Posterior vena cava (tissue), 2 donors: ENCODE measurements at places on chromosomes 11 and 22. TPM values are rescaled to one million over a fixed set of nuclear protein-coding genes. Genes with fewer than 3 reads are reported as not detected.

DNA sequence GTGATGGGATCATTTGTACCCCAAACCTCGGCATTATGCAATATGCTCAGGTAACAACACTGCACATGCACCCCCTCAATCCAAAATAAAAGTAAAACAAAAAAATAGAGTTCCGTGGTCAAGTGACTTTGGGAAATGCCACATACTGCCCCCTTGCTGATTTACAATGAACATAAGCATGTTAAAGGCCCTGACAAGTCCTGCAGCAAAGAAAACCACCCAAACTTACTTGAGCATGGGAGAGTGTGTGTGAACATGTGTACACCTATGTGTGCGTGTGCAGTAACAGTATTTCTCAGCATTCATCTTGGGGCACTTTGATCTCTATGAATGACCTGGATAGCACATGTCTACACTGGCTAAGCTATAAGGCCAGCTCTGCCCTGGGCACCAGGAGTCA is 15.8 kb upstream of the IGSF22 start:
- no peak for DNase-seq

DBX1 gene
- not detected for total RNA-seq

DNA sequence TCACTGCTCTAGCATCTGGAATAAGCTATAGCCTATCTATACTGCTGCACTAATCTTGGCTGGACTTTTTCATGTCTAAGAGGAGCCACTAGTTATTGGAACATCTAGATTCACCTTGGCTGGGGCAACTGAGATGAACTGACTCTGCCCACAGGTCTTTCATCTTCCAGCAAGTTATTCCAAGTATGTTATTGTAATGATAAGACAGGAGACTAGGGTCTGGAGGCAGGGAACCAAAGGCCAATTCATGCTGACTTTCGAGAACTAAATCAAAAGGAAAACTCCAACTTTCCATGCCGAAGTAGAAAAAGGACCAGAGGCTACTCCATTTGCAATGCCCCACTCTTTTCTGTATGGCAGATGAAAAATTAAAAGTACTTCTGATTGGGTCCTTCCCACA is 1243.0 kb upstream of the RAG2 start:
- DNase-seq = no peak

MS4A4E gene
- total RNA-seq = 7.6 TPM

APOL4 gene
- total RNA-seq = 7.5 TPM

DNA sequence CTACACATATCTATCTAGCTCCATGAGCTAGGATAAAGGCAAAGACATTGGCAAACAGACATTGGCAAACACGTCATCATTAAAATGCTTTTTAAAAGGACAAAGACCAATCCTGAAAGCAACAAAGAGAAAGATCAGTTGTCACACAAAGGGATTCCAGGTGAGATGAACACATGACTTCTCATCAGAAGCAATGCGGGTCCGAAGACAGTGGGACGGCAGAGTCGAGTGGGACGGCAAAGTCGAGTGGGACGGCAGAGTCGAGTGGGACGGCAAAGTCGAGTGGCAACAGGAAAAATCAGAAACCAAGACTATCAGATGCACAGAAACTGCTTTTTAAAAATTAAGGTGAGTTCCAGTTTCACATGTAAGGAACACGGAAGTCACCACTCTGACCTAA is 609.5 kb downstream of the BRD1 start:
- DNase-seq = peak; percentile 30

DNA sequence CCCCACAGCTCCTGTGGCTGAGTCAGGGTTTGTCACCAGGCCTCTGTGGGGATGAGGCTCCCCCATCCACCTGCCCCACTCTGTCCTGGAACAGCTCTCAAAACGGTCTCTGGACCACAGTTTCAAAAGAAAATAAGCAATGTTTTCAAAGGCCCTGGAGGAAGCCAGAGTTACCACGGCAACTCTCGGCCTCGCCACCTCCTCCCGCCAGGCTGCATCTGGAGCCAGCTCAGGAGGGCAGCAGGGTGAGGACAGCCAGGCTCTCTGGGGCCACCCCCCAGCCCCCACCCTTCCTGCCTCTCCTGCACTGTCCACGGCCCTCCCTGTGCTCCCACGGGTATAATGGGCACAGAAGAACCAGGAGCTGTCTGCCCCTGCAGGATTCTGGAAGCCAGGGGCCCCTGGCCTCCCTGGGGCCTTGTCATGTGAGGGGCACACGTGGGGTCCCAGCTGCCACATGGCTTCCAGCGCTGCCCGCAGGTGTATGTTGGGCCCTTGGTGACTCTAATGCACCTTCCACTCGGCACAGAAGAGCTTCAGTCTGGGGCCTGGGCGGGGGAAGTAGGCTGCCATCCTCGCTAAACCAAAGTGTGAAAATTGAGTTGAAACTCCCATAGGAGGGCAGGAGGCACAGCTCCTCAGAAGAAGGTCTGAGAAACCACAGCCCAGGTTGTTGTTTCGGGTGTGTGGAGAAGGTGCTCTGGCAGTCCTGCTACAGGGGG is 10.3 kb downstream of the CD81 start:
- DNase-seq = no peak

DNA sequence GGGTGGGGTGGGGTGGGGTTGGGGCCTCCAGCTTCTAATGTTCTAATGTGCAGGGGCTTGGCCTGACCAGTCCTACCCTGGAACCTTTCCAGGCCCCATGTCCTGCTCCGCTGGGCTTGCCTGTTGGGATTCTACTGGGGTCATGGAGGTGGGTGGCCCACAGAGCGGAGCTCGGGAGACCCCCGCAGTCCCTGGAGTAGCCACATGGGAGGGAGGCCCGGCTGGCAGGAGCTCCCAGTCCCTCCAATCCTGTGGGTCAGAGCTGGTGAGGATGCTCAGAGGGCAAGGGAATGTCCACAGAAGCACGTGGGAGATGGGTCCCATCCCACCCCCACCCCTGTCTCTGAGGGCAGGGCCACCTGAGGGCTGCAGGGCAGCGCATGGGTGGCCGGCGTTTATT is 2.9 kb downstream of the SEPTIN5 start:
- no peak for DNase-seq

DNA sequence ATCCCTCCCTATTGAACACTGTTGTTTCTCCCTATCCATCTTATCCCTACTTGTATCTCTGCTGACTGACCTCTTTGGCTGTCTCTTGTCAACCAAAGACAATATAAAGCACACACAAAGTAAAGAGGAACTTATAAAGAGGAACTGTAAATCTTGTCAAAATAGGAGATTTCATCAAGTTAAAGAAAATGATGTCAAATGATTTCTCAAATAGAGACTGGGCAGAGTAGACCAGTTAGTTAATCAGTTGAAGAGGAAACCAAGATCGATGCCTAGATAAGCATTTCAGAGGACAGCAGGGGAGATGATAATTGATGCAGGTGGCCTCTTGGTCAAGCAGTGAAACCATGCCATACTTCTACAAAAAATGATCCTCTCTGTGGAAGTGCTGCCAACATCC is 22.7 kb downstream of the KCNQ1OT1 start:
- DNase-seq = no peak

GRCh38 chr11:119336744-119337469 is 2.6 kb downstream of the RNF26 start:
- no peak for DNase-seq

VPREB1 gene
- not detected for total RNA-seq

DNA sequence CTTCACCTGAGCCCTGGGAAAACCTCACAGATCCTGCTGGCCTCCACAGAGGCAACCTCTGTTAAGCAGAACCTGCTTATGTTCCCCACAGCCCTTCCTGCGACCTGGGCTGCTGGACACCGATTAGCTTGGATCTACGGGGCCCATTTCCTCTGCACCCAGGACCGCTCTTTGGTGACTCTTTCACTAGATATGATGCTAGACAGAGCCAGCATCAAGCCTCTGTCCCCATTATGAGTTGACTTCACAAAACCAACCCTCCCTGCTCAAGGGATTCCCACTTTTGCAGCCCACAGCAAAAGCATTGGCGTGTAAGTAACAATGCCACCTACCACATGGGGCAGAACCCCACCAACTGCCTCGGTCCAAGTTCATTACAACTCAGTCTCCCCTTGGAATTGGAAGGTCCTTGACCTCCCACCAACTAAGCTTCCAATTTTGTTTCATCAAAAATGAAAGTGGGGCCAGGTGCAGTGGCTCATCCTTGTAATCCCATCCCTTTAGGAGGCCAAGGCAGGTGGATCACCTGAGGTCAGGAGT is 15.2 kb upstream of the TMPRSS4 start:
- DNase-seq = peak; percentile 56

DNA sequence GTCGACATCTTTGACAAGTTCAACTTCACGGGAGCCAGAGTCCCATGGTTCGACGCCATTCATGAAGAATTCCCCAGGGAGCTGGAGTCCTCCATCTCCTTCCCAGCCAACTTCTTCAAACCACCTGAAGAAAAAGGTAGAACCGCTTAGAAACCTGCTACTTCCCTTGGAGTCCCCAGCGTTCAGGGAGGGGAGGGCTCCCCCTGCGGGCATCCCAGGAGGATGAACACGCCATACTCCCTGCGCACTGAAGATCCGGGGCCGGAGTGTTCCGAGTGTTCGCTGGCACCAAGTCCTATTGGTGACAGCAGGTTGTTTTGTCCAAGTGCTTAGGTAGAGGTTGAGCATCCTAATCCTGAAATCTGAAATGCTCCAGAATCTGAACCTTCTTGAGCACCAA is 51.7 kb upstream of the PRODH start:
- DNase-seq = no peak

- no peak for DNase-seq
These were observed 10.8 kb downstream of the RPS6KA4 start for GRCh38 chr11:64369440-64370421.

DNA sequence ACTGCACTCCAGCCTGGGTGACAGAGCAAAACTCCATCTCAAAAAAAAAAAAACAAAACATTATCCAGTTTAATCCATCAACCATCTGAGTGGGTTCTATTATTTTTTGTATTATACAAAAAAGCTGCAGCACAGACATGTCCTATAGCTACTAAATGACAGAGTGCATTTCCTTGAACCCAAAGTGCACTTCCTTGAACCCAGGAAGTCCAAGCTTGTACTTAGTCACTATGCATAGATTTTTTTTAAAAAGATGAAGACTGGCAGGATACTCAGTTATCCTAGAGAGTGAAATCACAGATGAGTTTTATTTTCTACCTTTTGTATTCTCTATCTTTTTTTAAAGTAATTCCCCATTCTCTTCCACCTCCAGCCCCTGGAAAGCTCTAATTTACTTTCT is 8.0 kb upstream of the RRAS2 start:
- no peak for DNase-seq

- no peak for DNase-seq
These were observed 112.5 kb upstream of the SOX6 start for GRCh38 chr11:16468735-16469453.

- no peak for DNase-seq
These were observed 147.5 kb downstream of the CRYBB2 start for GRCh38 chr22:25366876-25367466.

OR51E1 gene
- total RNA-seq = 0.67 TPM

OR2AG2 gene
- not detected for total RNA-seq

- no peak for DNase-seq
These were observed 6.4 kb downstream of the CDCA5 start for GRCh38 chr11:65077451-65077850.

GRCh38 chr22:40310081-40310767 is 36.1 kb upstream of the ADSL start:
- DNase-seq = no peak

DNA sequence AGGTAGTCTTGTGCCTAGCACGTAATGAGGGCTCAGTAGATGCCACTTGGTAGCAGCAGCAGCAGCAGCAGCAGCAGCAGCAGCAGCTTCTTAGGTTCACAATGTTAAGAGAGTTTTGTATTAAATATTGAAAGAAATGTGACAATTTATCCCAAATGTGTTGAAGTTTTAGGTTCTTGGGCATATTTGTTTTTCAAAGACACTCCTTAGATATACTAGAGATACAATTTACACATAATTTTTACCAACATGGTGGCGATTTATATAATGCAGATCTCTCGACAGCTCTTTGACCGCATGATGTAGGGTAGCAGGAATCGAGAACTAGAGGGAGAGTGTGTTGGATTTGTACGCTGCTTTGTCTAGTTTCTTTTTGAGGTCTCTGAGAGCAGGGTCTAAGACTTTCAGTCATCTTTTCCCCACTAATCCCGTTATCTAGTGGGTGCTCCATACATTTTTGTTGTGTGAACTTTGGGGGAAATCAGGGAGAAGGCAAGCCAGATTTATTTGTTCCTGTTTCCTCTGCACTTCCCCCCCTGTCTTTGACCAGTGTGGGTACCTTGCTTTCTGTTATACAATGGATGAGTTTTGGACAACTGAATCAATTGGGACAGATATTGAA is 1.4 kb downstream of the FDX1 start:
- no peak for DNase-seq

GRCh38 chr11:25876456-25876965 is 455.4 kb upstream of the ANO3 start:
- DNase-seq = no peak

DNA sequence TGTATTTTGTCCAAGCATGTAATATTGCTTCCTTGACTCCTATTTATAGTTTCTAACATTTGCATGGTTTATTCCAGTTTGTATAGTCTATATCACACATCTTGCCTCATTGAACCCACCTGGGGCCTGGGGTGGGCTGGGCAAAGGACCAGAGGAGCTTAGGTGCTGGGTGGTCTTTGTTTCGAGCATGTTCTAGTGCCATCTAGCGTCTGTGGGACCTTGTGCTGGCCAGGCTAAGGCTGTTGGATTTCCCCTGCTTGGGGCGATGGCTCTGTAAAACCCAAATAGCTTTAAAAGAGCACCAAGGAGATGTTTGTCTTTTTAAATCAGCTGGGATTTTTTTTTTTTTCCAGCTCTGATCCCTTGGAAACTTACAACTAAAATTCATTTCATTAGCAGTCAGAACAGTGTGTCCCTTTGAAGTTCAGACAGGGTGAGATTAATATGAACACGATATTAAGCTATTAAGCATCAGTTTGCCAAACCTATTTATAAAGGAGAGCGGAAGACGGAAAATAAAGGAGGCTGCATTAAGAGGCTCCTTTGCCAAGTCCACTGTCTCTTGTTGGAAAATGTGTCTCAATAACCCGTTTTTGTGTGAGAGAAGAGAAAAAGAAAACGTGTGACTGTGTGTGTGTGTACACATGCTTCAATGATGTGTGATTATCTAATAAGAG is 157.4 kb downstream of the COMMD9 start:
- peak; percentile 87 for DNase-seq

- no peak for DNase-seq
These were observed 62.1 kb downstream of the SLC25A17 start for GRCh38 chr22:40757071-40757470.

TIMM8B gene
- total RNA-seq = 53.8 TPM

DNA sequence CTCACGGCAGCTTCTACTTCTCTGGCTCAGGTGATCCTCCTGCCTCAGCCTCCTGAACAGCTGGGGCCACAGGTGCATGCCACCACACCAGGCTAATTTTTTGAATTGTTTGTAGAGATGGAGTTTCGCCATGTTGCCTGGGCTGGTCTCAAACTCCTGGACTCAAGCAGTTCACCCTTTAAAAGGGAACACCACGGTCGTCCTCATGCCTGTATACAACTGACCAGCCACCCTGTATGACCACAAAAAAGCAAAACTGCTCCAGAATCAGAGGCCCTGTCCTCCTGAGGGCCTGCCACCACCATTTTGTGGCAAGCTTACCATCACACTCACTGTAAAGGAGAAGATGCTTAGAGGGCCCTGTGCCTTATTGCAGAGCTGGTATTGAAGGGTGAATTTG is 2.2 kb downstream of the GLB1L3 start:
- no peak for DNase-seq
